SK-N-DZ (cell line): ENCODE measurements at places on chromosomes 5 and 9.

- no peak for DNase-seq
Measured at GRCh38 chr9:110520120-110520701, 59.3 kb downstream of the SVEP1 start.

DNA sequence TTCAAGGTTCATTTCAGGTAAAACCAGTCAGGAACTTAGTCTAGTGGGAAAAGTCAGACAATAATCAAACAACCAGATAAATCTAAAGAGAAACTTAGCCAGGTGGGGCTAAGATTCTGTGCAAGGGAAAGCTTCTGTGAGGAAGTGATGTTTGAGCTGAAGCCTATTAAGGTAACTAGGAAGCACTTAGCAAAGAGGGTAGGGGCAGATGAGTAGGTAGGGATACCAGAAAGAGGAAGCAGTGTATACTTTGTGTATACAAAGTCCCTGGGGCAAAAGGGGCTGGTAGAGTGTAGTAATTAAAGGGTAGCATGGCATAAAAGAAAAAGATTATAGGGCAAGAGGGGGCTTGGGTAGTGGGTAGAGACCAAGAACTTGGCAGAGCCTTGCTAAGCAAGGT, 3.6 kb upstream of the SPATA24 start:
- DNase-seq, result no peak

DNA sequence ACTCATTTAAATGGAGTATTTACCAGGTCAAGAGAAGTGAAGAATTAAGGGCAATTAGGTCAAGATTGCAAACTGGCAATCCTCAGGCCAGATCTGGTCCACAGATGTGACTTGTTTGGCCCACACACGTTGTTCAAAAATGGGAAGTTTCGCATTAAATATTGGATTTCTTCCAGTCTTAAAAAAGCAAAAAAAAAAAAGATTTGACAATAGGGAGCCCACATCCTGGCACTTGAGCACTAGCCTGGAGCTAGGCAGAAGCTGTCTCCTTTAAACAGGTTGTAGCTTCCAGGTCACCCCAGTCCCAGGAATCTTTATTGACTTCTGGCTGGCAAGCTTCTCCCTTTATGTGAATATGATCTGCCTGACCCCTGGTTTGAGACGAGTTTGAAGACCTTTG, 520.4 kb downstream of the RAB3C start:
- no peak for DNase-seq

DNA sequence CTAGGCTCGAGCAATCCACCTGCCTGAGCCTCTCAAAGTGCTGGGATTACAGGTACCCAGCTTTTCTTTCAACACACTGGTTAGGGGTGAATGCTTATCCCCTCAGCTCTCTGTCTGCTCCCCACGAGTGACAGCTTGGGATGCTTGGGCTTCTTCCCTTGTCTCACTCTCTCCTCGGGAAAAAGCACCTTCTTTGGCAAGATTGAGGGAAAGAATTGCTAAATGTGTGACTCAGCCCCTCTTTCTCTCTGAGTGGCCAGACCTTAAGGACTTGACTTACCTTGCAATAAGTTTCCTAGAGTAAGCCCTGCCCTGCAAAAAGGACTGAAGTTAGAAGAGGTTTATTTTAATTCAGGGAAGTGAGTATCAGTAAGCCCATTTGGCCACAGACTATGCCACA, 68.1 kb upstream of the ERBIN start:
- no peak for DNase-seq

DNA sequence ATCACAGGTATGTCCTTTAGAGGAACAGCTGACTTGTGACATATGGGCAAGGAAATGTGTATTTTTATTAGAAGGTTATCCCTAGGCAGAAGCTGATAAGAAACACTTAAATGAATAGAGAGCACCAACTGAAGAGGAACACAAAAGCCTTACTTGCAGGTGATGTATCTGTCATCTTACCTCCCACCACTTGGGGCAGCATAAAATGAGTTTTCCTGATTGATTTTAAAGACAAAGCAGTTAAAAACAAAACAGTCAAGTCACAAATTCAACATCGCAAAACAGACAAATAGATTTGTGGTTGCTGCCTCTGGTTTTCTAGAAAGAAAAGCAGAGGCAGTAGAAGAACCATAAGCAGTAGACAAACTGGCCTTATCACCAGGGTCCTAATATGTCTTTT, 302.4 kb upstream of the ZNF462 start:
- no peak for DNase-seq

GRCh38 chr9:33818167-33818846, 1.3 kb downstream of the UBE2R2 start:
- no peak for DNase-seq

- DNase-seq, result no peak
Measured at GRCh38 chr5:143713047-143714003, 98.6 kb upstream of the HMHB1 start.

DNA sequence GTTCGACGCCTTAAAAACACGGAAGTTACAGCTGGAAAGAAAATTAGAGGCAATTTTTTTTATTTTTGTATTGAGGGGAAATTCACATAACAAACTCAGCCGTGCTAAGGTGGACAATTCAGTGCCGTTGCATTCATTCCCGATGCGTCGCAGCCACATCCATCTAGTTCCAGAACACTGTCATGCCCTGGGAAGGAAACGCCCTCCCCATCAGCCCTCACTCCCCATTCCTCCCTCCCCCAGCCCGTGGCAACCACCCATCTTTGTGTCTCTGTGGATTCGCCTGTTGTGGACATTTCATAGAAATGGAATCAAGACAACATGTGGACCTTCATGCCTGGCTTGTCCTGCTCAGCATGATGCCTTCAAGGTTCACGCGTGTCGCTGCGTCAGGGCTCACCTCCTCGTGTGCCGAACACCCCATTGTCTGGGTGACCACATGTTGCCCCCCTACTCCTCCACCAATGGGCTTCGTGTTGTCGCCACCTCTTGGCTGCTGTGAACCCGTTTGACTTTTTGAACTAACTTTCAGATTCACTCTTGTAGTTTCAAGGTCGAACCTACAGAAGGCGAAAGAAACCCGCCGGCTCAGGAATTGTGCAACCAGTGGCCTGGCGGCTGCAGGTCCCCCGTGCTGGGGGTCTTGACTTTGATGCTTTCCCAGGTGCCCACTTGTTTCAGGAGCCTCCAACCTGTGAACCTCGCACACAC, 17.4 kb upstream of the CAMSAP1 start:
- DNase-seq, result no peak

GRCh38 chr5:55441954-55442353, 92.8 kb downstream of the PLPP1 start:
- no peak for DNase-seq

DNA sequence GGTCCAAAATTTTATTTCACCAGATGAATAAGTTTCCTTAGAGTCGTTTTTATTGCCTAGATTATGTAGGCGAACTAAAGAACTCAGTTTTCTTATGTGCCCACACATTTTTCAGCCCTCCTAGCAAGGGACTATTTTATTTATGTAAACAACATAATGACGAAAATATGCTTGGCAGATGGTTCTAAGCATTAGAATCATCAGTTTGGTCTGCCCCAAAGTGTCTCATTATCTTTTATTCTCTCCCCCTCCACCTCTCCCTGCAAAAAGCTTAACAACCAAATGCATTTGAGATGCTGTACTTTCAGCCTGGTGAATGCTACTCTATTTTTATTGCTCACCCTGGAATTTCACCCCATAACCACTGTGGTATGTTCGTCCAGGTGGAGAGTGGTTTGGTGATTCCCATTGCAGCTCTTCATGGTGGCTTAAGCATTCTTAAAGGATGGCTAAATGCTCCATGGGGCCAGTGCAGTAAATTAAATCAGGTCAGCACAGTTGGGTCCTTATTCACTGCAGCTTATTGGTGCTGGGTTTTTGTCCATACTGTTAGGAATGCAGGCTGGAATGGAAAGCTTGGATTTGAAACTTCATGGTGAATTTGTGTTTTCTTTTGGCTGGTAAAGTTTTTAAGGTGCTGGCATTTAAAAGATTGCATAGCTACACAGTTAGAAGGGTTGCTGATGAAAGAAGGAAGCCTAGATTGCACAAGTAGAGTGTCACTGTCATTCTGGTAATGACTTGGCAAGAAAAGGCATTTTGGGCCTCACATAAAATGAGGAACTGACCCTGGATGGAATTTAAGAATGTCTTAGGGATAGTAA, 39.2 kb downstream of the TLE4 start:
- peak; percentile 36 for DNase-seq

GRCh38 chr5:135980620-135981019, 25.8 kb upstream of the LECT2 start:
- DNase-seq, result no peak

GRCh38 chr9:2473681-2474080, 147.9 kb upstream of the VLDLR start:
- DNase-seq, result no peak

DNA sequence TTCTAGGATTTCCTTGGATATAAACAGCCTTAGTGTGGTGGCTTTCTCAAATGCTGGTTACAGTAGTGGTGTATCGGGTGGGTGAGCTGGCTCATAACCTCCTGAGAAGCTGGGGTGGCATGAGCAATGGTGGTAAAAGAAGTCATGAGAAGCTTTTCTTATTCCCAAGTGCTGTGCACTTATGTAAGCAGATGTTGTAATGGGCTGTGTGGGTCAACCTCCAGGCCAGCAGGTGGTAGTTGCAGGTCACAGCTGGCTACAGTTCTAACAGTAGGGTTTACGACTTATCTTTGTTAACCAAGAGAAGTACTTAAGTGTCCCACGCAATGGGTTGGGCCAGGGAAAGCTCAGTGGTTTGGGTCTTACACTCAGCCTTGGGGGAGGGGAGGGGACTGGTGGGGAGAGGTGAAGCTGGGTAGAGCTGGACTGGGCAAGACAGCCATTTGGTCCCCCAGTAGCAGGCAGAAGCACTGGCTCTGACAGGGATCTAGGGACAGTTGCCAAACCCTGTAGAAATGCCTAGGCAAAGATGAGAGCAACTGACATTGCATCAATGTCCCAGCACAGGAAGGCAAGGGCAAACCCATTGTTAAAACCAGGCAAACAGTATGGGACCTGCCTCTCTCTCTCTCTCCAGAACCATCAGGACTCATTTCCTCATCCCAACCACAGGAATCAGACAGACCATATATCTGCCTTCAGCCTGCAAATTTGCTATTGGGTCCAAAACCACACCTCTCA, 76.8 kb downstream of the RNF130 start:
- no peak for DNase-seq

DNA sequence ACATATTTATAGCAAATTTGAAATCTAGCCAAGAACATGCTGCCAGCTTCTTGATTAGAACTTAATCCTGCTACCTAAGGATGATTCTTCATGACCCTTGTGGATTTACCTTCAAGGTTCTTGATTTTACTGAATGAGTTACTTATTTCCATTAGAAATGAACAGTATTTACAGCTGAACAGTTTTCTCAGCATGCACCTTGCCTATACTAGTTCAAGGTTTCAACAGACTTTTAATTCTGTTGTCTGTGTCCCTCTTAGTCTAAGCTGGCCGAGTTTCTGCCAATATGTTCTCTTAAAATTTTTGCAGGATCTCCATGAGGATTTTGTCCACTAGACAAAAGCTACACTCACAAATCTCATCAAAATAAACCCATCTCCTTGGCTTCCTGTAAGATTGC, 188.8 kb upstream of the ST8SIA4 start:
- no peak for DNase-seq

DNA sequence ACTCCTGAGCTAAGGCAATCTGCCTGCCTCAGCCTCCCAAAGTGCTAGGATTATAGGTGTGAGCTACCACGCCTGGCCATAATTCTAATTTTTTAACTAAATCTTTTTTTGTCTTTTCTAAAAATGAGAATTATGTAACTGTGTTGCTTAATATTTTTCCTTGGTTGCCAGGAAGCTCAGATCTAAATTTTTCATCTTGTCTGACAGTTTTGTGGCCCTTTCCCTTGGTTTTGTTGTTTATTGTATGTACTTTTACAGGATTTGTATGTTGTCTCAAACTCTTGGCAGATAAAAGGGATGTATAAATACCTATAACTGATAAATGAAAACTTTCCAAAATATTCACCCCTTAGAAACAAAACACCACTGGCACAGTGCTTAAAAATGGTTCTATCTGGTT, 88.2 kb upstream of the KLF9 start:
- DNase-seq, result no peak

GRCh38 chr5:56382896-56383295, 149.8 kb upstream of the ANKRD55 start:
- no peak for DNase-seq

DNA sequence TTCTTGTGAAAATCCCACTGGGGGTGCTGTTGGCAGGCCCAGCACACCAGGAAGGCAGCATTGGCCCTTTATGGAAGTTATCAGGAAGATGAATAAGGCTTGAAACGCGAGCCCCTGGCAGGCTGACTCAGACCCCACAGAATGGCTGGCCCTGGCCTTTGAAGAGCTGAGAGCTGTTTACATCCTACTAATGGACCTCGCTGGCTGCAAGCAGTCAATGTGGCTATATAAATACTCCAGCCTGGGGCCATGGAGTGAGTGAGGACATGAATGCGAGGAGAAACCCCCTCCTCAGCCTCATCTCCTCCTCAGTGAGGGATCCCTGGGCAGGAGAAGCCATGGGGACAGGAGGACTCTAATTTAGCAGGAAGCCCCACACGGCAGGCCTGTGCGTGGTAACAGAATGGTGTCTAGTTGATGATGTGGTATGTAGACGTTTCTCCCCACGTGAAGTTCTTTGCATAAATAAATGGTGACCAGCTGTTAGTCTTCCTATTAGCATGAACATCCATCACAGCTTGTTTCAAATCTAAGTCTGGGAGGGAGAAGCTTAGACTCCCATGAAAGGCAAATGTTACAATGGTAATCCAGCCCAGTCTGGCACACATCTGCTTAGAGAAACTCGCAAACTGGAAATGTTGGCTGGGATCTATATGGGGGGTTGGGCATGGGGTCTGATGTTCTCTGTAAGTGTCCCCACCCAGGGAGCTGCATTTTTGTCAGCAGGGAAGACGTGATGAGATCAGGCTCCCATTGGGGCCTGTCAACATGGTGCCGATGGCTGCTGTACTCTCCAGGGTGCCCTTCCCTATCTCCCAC, 175.1 kb upstream of the PITX1 start:
- no peak for DNase-seq

DNA sequence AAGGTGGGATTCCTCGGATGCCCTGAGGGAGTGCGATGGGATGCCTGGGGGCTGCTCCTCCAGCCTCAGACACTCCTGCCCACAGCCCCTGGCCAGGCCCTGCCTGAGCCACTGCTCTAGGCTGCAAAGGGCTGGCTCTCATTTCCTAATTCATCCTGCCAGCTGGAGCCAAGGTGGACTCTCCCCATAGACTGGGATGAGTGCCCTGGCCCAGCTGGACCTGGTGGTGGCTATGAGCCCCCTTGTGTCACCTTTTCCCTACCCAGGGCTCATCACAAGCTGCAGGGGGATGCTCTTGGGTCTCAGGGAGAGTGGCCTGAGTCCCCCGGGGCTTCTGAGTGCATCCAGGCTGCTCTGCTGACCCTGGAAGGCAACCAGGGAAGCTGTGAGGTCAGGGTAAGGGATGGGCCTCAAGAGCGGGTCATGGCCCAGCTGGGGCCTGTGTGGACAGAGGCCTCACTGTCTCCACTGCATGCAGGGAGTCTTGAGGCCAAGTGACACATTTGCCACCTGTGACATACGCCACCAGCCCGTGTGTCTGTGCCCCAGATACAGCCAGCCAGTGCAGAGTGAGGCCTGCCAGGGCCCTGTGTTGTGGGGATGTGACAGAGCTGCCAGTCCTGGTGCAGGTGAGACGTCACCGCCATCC, 102.7 kb upstream of the IER5L start:
- DNase-seq, result no peak

- DNase-seq, result no peak
Measured at GRCh38 chr5:1792842-1793266, 6.8 kb downstream of the MRPL36 start.

GRCh38 chr5:64019746-64020145, 57.5 kb upstream of the HTR1A start:
- no peak for DNase-seq
